Activated CD4-positive, alpha-beta T cell treated with anti-CD3 and anti-CD28 coated beads for 24 hours (primary cell): ENCODE measurements at places on chromosomes 12 and 14.

DNA sequence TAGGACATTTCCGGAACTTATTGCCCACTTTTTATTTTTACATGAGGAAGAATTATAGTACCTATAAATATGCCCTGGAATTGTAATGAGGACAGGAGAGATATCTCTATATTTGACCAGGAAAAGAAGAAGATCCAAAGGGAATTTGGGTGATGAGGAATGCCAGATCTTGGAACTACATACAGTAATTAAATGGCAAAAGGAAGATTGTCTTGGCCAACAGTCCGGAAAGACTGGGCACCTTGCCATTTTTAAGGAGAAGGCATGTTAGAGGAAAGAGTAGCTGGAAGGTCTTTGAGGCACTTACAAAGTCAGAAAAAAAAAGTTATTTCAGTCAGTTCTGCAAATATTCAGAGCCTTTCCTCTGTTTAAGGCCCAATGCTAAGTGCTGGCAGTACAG lies 616.4 kb downstream of the MED13L start:
- DNase-seq: no peak

DNA sequence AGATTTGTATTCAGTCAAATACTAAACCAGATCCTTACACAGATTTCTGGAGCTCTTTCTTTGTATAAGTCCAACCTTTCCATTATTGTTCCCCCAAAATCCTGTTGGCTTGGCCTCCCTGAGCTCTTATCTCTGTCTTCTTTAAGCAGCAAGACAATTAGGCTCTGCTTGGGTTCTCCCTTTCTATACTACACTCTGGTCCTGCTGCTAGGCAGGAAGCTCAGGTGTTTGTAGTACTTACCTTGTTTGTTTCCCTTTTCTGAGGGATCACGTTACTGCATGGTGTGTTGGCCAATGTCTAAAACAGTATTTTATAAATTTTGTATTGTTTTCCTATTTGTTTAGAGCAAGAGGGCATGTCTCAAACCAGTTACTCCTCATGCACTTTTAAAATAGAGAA lies 192.9 kb downstream of the PRKD1 start:
- DNase-seq: no peak

DNA sequence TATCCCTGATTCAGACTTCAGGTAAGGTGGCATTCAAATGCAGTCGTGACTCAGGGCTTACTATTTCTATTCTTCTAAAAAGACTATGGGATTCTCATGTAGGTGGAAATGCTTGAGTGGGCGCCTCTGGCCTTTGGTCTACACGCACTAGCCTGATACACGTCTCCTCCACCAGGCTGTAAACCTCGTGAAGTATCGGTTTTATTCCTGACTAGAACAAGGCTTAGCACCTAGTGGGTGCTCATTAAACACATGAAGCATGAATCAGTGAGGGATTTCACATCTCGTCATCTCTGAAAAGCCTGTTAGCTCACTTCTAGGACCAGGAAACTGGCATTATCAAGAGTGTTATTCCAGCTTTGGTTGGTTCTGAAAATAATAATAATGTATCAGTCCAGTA lies 17.7 kb upstream of the HNF1A start:
- DNase-seq: no peak

- no peak for DNase-seq
Measured at GRCh38 chr12:21296348-21296747, 38.4 kb downstream of the SLCO1A2 start.

GRCh38 chr14:87995500-87996290 lies 2.7 kb upstream of the GALC start:
- no peak for DNase-seq

GRCh38 chr12:47267571-47267970 lies 187.8 kb upstream of the AMIGO2 start:
- DNase-seq: no peak

DNA sequence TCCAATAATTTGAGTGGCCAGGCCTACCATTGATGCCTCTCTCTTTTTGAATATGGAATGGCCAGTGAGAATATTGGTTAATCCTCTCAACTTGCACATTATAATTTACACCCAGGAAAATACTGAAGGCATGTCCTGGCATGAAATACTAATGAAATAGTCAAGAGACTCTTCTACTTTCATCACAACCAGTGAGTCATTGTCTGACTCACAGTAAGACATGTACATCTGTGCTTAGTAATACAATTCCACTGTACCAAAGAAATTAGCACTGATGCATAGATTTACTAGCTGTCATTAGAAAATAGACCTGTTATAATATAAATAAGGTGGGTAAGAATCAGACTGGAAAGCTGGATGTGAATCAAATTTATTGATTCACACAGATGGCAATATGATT lies 31.6 kb downstream of the KCNC2 start:
- no peak for DNase-seq

GRCh38 chr12:124921200-124922031 lies 7.0 kb upstream of the UBC start:
- DNase-seq: no peak

DNA sequence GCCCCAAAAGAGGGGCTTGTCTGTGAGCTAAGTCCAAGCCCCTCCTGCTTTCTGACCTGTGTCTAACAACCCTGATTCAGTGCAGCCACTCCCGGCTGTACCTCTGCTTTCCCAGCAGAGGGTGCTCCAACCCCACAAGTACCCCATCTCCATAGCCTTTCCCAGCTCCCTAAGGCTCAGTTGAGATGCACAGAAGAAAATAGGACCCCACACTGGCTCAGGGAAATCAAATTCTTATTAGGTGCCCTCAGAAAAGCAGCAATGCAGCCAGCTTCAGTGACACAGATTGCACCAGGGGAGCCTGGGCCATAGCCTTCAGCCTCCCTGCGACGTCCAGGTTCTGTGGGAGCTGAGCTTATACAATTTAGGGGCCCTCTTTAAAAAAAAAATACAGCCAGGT lies 49.9 kb downstream of the LRRC74A start:
- DNase-seq: peak; percentile 22

- no peak for DNase-seq
Measured at GRCh38 chr12:26648999-26649398, 184.0 kb downstream of the ITPR2 start.

- no peak for DNase-seq
Measured at GRCh38 chr12:117167769-117168168, 22.5 kb downstream of the FBXO21 start.

DNA sequence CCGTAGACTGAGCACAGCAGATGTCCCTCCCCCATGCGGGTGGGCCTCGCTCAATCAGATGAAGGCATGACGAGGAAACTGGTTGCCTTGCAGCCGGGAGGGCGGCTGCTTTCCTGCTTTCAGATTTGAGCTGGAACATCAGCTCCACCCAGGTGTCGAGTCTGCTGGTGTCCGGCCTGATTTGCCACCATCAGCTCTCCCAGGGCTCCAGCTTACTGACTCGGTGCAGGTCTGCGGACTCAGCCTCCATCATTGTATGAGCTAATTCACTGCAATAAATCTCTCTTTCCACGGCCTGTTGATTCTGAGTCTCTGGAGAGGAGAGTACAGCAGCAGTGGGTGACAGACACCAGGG lies 156.2 kb downstream of the KIF26A start:
- no peak for DNase-seq

DNA sequence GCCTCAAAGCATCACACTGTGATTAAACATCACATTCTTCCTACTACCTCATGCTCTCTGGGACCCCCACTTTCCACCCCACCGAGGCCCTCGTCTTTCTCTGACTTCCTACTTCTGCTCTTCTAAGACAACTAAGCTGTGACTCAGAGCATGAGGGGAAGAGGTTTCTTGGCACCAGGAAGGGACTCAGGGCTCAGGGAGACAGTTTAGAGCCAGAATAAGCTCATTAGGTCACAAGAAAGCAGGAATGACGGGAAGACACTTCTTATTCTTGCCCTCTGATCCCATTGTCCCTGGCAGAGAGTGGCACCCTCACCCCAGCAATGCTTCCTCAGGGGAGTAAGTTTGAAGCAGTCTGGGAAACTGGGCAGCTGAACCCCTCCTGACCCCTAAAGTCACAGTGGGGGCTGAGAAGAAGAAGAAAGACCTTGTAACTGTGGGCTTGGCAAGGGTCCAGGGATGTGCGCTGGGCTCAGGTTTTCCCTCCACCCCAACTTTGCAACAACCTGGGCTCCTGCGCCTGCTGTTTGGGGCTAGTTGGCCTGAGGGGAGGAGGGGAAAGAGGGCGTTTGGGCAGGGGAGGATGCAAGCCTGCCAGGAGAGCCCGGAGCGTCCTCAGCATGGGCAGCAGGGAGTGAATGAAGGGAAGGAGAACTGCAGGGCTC lies 64.6 kb upstream of the ACTN1 start:
- DNase-seq: no peak

GRCh38 chr12:62834971-62835547 lies 99.9 kb downstream of the PPM1H start:
- no peak for DNase-seq

DNA sequence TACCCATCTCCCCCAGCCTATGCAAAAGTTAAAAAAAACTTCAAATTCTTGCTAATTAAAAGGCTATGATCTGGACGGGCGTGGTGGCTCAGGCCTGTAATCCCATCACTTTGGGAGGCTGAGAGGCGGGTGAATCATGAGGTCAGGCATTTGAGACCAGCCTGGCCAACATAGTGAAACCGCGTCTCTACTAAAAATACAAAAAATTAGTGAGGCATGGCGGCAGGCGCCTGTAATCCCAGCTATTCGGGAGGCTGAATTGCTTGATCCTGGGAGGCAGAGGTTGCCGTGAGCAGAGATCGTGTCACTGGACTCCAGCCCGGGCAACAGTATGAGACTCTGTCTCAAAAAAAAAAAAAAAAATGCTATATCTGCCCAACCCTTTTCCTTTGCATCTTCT lies 925.4 kb downstream of the GALC start:
- no peak for DNase-seq

GRCh38 chr12:12319451-12320183 lies 30.4 kb downstream of the MANSC1 start:
- DNase-seq: no peak

GRCh38 chr12:115370650-115371049 lies 686.7 kb upstream of the TBX3 start:
- DNase-seq: no peak

GRCh38 chr12:53984901-53985691 lies at the start of gene HOXC10:
TSS of gene HOXC10 (plus strand) at chr12:53985146. CDS start at chr12:53985260, 114 bp downstream.
- DNase-seq: peak; percentile 69

DNA sequence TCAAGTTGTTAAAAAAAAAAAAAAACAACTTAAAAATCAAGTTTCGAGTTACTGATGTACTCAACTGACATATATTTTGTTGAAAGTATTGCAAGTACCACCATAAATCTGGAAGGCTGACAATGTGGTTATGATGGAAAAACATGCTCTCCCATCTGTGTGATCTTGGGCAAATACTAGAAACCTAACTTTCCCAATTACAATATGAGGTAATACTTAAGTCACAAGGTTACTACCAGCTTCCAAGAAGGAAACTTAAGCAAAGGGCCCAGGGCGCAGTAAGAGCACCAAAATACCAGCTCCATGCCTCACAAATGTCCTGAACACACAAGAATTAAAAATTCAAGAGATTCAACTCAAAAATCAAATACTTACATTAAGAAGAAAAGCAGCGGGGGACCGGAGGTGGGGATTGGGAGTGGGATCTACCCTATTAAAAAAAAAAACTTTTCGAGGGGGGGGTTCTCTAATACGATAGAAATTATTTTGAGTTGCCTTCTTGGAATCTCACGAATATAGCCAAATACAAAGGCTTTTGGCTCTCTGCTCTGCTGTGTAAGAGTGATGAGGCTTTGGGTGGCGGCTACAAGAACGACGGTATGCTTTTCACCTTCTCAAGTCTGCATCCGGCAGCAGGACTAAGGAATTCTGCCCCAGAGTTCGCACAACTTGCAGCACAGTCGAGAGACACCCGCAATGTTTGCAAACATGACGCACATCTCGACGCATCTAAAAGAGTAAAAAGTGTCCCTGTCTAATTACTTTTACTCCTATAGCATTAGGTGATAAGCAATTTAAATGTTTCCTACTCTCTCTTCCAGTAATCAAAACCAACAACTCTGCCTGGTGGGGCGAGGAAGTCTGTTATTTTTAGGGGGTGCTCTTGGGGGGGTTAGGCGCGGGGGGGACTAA lies 1.1 kb downstream of the SAV1 start:
- no peak for DNase-seq

- no peak for DNase-seq
Measured at GRCh38 chr14:77707355-77707723, 484 bp downstream of the ALKBH1 start.

- no peak for DNase-seq
Measured at GRCh38 chr14:86087377-86087776, 557.4 kb downstream of the FLRT2 start.

GRCh38 chr12:120763250-120763649 lies 37.6 kb downstream of the ACADS start:
- no peak for DNase-seq
